ENCODE measurements at places on chromosomes 7 and 10.

- DNase-seq: no peak
Measured at GRCh38 chr7:25407053-25407452, 178.8 kb upstream of the NPVF start.

DNA sequence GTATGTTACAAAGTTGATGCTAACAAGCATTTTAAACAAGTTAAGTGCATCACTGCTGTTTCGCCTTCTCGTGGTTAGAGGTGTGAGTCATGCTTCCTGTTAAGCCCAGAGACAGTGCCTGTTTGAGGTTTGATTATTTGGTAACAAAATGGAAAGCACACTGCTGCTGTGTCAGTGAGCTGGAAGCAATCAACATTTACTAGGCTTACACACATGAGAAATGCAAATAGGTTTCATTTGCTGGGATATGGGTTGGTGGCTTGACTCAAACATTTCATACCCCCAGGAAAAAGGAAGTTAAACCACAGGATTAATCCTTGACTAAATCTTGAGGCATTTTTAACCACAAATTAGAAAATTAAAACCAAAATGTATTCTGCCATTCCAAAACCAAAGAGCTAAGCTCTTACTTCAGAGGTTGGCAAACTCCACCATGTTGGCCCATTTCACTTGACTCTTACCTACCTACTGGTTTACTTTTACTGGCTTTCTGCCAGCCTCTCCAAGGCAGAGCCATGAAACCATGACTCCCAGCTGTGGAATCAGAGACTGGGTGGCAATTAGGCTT lies 139.2 kb downstream of the ETV1 start:
- DNase-seq: peak; percentile 61

- DNase-seq: no peak
Measured at GRCh38 chr7:133117452-133117851, 35.6 kb upstream of the CHCHD3 start.

DNA sequence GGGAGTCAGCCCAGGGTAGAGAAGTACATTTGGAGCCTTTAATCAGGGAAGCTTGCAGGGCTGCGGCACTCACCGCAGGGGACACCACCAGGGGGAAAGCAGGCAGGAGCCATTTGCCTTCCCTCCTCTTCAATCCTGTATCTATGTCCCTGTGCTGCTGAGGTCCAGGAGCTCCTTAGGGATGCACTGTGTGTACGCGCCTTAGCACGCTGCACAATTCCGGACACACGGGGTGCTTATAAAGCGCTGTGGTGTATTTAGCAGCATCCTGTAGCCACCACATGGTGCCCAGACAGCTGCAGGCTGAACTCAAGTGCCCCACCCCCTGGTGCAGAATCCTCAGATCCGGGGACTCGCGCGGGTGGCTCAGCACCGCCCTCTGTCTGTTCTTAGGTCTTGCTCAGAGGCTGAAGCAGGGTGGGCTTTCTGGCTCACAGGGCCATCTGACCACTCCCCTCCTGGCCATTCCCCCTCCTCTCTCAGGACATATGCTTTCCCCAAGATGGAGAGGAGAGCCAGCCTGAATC lies 421.4 kb downstream of the SDK1 start:
- peak; percentile 2 for DNase-seq

- no peak for DNase-seq
Measured at GRCh38 chr10:3588816-3589215, 196.2 kb downstream of the KLF6 start.

- DNase-seq: no peak
Measured at GRCh38 chr10:31620226-31621151, 301.5 kb downstream of the ZEB1 start.

DNA sequence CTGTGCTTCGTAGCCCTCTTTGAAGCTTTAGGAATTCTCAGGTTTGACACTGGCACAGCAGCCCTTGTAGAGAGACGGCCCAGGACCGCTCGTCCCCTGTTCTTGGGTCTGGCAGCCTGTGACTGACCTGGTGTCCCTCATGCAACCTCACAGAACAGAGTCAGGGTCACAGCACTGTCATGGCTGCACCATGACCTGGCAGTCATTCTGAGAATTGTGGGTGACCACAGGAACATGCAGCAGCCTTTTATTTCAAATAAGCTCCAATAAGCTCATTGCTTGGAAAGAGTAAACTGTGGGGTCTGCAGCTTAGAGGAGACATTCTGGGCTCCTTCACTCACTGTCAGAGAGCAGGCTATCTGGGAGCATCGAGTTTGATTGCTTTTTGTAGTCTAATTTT lies 42.5 kb downstream of the MYO1G start:
- no peak for DNase-seq

GRCh38 chr10:119115926-119116325 lies 12.0 kb downstream of the DENND10 start:
- no peak for DNase-seq

DNA sequence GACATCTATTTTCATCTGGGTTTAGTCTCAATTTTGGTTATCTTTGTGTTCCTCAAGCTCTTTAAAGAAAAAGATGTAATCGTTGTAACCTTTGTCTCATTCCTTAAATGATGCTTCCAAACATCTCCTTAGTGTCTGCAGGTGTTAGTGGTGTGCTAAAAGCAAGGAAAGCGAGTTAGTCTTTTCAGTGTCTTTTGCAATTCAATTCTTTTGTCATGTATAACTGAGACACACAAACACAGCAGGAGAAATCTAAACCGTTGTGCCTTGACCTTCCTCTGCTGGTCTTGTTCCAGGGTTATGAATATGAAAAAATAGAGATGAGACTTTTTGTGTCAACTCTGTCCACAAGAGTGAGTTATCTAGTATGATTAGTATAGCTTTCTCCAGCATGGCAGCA lies 40.7 kb downstream of the PIK3CG start:
- DNase-seq: no peak

All from NCI-H2107 (cell line).